ENCODE measurements at places on chromosomes 11 and 22.
A peak's percentile ranks its signal among the peaks of the same experiment; 100 is the strongest.

- peak; percentile 96 for DNase-seq
These were observed at the start of gene ZBTB3 for GRCh38 chr11:62753736-62754603. Gene ZBTB3, minus strand, starts transcription at chr11:62754160. Its CDS starts 496 bp downstream, at chr11:62753664.

- DNase-seq, result no peak
These were observed 563.0 kb downstream of the MIAT start for GRCh38 chr22:27220339-27220738.

DNA sequence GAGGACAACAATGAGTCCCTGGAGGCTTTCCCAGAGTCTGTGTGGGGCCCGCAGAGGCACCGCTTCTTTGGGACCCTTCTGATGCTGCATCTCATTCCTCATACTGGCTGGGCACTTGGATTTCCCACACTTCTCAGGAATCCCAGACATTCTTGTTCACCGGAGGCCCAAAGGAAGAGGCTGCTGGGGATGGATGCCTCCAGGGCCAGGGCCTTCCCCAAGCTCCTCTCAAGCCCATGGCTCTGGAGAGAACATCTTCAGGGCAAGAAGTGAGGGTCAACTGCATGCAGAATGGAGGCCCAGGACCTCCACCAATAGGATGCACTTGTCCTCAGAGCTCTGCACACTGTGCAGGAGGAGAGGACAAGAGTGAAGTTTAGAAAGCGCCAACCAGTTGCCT is 34.6 kb downstream of the DKK3 start:
- no peak for DNase-seq

GRCh38 chr22:39291523-39291922 is 27.9 kb downstream of the RPL3 start:
- DNase-seq, result no peak

- DNase-seq, result no peak
These were observed 32.9 kb downstream of the APLP2 start for GRCh38 chr11:130102301-130103249.

DNA sequence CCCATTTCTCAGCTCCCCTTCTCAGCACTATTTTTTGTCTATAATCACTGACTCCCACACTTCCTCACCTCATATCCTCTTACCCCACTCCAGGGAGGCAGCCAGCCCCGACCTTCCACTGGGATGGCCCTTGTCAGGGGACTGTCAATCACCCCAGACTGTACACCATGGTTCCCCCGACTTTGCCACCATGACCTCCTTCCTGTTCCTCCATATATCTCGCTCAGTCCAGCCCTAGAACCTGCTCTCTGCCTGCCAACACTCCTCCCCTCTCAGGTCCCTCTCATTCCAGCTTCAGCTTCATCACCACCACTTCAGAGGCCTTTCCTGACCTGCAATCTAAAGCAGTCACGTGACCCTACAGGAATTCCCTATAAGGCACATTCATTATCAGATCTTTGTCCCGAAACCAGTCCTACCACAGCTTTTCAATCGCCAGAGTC is 16.5 kb downstream of the PRPF19 start:
- no peak for DNase-seq

DNA sequence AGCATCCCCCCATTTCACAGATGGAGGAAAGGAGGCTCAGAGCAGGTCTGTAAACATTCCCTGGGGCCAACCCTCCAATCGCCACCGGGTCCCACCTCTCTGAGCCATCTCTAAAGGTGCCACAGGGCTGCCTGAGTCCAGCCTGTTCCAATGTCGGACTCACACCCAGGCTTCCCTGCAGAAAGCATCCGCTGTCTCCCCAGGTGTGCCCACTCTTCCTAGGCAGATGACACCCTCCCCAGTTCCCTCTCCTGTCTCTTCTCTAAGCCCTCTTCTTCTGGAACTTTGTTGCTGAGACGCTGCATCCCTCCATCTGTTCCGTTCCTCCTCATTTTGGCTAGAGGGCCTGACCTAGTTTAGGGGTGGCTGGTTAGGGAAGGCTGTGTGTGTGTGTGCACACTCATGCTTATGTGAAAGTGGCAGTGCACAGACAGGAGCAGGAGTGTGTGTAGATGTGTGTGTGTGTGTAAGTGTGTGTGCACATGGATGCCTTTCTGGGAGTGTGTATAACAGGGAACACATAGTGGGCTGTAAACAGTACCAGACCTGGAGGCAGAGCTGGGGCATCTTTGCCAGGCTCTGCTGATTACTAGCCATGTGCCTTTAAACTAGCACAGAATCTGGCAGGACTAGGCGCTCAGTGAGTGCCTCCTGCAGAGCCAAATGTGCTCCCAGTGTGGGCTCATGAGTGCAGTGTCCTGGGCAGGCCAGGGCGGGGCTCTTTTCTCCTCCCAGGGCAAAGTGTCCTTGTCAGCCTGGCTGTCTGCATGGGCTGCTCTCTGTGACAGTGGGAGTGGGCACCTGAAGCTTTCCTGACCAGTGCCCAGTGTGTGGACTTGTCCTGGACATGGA is 77.3 kb upstream of the NECTIN1 start:
- DNase-seq, result no peak

GRCh38 chr22:28607795-28608194 is 71.8 kb downstream of the TTC28 start:
- no peak for DNase-seq

- DNase-seq, result no peak
These were observed 119.2 kb downstream of the KCNQ1OT1 start for GRCh38 chr11:2580571-2581001.

GRCh38 chr22:32407312-32407711 is 4.7 kb downstream of the RTCB start:
- no peak for DNase-seq

DNA sequence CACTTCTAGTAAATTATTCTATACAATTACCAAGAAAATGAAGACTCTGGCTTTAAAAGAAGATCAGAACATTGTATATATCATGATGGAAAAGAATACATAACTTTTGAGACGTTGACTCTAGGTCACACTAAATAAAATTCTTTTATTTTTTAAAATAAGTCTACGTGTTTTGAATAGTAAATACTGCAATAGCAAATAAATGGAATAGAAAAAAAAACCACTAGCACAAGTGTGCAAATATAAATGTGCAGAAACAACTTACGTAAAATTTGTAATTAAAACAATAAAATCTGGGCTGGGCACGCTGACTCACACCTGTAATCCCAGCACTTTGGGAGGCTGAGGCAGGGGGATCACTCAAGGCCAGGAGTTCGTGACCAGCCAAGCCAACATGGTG is 17.9 kb downstream of the SIK3 start:
- DNase-seq, result no peak

- no peak for DNase-seq
These were observed 21.5 kb downstream of the OTUB1 start for GRCh38 chr11:64007629-64008282.

GRCh38 chr22:50115693-50116092 is 25.9 kb downstream of the MOV10L1 start:
- no peak for DNase-seq

DNA sequence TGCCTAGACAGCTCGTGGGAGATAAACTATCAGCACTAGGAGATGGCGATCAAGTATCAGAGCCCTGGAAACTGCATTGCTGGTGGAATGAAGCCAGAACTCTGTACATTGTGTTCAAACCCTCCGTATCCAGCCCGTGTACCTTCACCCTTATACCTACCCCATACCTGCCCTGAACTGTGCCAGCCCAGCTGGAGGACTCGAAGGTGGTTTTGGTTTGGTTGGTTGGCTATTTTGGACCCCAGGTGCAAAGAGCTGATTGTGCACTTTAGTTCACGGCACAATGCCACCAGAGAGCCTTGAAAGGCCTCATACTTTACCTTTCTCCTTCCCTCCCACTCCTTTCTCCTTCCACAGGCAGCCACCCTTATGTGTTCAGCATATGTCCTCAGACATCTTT is 16.0 kb downstream of the FAM83F start:
- DNase-seq, result no peak

DNA sequence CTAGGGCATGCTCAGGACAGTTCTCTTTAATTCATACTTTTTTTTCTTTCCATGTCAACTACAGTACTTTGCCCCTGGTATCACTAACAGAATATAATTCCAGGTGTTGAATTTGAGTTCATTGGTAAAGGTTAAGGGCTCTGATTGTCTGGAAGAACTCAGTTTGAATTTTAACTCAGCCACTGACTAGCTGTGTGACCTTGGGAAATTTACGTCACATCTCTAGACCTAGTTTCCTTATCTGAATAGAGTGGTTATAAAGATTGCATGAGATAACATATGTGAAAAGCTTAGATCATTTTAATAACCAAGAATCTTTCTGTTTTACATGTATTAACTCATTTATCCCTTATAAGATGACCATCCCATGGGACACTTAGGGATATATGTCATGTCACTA is 15.8 kb upstream of the ZC3H12C start:
- DNase-seq, result no peak

DNA sequence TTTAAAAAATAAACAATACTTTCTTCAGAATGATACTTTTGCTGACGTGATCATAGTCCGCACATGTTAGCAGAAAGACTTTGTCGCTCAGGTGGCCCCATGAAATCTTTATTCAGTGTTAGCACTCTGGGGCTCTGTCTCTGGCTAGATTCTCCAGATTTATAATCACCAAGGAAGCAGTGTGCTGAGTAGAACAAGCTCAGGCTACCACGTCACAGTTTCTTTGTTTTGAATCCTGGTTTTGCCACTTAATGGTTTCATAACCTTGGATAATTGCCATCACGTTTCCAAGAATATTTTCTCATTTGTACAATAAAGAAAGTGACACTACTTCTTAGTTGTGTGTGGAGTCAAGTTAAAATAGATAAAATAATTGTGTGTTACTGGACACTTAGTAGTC is 3.9 kb upstream of the MUC15 start:
- DNase-seq, result no peak

DNA sequence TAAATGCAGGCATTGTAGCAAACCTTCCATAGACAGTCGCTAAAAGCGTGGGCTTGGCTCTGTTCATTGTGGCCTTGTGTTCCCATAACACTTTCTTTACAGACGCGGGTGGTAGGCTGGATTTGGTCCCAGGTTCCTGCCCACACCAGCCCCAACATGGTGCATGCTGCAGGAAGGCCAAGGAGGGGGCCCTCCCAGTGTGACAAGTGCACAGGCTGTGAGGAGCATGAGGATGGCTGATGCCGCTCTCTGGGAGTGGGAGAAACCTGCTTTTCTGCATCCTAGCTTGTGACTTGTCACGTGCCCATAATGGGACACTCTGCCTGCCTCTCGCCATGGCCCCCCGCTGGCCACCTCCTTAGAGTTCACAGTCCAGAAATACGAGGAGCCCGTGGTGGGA is 161.8 kb upstream of the B3GAT1 start:
- no peak for DNase-seq

GRCh38 chr11:121810291-121810690 is 305.7 kb downstream of the BLID start:
- DNase-seq, result no peak

GRCh38 chr11:2563213-2564007 is 118.6 kb downstream of the KCNQ1 start:
- DNase-seq, result no peak

GRCh38 chr11:68150037-68150436 is 28.8 kb upstream of the CHKA start:
- no peak for DNase-seq

DNA sequence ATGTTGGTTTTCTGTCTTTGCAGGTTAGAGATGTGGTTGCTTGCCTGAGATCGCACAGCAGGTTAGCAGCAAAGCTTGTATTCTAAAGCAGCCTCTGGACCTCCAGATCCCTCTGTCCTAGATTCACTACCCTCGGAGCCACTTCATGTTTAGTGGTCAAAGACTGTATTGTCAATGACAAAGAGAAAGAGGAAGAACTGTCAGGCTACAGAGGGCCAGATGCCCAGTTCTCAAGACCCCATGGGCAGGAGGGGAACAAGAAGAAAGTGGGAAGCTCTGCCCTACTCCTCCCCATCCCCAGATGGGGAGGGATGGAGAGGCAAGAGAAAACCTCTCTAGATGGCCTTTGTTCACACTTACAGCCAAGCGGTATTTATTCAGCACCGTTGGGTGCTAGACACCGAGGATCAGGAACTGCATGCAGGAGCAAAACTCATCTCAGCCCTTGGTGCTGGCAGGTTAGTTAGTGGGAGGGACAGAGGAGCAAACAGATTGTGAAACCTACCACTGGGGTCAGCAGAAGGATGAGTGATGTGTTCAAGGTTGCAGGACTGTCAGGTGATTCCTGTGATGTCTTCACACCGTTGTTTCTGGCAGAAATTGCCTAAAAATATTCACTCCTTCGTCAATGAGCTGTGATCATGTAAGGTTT is 38.3 kb upstream of the PTPRJ start:
- no peak for DNase-seq

DNA sequence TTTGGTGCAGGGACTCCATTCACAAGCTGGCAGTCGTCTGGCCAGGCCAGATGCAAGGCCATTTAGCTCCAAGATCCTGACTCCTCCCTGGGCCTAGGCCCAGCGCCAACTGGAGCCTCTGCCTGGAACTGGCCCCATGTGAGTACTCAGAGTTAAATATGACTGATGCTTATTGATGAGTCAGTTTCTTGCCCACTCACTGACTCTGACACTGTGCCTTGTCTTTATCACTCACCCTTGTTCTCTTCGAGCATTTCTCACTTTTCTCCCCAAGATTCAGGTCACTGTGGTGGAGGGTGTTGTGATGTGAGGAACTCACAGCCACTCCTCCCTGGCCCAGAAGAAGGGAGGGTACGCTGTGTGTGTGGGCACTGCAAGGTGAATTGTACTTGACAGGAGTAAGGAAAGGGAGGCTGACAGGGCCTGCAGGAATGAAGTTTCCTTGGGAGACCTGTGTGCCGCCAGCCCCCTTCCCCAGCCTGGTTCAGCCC is 23.2 kb upstream of the ST3GAL4 start:
- DNase-seq, result no peak

GRCh38 chr22:46992121-46992731 is 229.8 kb downstream of the TBC1D22A start:
- no peak for DNase-seq

DNA sequence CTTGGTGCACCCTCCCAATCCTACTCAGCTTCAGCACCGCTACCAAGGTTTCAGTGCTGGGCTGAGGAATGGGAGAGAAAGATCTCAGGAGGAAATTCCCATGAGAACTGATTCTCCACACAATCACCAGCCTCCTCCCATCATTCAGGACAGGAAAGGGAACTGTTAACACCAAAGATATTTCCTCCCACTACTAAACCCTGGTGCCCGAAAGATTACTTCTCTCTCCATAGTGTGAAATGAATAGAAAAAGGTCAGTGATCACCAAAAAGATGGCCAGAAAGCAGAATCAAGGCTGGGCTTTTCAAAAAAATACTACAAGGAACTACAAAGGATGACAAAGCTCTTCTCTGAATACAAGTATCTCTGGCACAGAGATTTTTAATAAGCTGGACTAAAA is 26.1 kb downstream of the TCIRG1 start:
- DNase-seq, result no peak

GRCh38 chr11:70695086-70695960 is 297.0 kb downstream of the CTTN start:
- no peak for DNase-seq

DNA sequence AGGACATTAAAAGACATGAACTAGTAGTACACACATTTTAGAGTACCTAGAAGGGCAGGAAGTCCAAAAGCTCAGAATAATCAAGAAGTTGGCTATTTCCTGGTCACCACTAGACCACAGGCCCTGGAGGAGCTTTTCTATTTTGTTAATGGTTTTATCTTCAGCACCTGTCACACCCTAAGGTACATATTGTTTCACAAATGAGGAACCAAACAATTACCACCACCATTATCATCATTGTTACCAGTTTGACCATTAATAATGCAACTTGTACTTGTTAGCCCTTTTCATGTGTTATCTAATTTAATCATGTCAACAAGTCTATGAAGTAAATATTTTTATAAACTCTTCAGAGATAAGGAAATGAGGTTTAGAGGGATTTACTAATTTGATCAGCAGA is 4.9 kb downstream of the MRPL48 start:
- no peak for DNase-seq

- no peak for DNase-seq
These were observed 119.4 kb downstream of the HIPK3 start for GRCh38 chr11:33376331-33377310.
